H4 (cell line): ENCODE measurements at places on chromosomes 3 and 15. TPM values are rescaled to one million over a fixed set of nuclear protein-coding genes. Genes with fewer than 3 reads are reported as not detected.

The GAP43 gene
- 0.10 and 1.2 TPM in 2 replicates for total RNA-seq

The ANKUB1 gene
- not detected in 2 replicates for total RNA-seq

DNA sequence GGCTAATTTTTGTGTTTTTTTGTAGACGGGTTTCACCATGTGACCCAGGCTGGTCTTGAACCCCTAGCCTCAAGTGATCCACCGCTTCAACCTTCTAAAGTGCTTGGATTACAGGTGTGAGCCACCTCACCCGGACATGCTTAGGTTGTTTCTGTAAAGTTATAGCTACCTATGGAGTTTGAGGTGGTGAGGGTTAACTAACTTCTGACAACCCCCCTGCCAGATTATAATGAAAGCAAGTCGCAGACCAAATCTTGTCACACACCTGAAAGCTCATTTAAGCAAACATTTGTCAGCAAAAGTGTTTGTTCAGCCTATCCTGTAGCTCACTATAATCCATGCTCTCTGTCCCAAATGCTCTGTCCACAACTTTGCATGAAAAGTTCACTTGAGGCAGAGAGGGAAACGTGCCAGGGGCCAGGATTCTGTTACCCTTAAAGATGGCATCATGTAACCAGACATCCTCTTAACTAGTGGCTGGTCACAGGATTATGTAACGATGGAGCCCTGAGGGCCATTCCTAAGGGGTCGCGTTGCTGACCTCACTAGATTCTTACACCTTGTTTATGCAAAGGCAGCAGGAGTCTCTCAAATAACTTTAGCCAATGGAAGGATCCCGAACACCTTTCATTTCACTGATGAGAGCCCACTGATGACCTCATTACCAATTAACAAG is 24.1 kb upstream of the SENP5 start:
- DNase-seq, result no peak

DNA sequence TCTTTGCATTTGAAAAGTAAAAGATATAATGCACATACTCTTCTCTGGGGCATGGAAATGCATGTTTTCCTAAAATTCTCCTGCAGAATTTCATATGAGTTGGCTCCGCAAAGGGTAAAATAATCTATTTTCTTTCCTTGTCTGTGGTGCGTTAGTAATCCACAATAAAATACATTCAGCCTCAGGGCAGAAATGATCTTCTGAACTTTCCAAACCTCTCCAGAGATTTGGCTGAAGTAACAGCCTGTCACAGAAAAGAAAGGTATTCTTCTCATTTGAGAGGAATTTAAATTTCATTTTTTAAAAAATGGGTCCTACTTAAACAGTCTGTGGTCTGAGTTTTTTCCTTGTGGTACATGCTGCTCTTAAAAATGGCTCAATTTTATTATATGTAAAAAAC is 182.7 kb upstream of the DCBLD2 start:
- DNase-seq, result no peak

DNA sequence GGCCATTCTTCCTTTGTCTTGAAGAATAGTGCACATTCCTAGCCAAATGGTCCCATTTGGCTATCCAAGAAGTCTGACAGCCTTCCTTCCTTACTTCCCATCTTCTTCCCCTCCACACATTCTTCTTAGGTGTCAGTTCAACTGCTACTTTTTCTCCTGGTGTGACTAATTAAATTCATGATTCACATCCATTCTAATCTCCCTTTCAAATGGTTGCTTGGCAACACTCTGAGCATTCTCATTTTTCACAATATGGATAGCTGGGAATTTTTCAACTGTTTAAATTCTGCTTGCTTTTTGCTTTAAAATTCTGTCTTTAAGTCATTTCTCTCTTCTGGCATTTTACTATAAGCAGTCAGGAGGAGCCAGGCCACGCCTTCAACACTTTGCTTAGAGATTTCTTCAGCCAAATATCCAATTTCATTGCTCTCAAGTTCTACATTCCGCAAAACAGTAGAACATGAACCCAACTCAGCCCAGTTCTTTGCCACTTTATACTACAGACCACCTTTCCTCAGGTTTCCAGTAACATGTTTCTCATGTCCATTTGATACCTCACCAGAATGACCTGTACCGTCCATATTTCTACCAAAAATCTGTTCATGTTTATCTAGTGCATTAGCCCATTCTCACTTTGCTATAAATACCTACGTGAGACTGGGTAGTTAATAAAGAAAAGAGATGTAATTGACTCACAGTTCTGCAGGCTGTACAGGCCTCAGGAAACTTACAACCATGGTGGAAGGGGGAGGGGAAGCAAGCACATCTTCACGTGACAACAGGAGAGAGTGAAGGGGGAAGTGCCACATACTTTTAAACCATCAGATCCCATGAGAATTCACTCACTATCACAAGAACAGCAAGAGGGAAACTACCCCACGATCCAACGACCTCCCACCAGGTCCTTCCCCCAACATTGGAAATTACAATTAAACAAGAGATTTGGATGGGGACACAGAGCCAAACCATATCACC is 31.9 kb upstream of the MCF2L2 start:
- DNase-seq, result no peak

DNA sequence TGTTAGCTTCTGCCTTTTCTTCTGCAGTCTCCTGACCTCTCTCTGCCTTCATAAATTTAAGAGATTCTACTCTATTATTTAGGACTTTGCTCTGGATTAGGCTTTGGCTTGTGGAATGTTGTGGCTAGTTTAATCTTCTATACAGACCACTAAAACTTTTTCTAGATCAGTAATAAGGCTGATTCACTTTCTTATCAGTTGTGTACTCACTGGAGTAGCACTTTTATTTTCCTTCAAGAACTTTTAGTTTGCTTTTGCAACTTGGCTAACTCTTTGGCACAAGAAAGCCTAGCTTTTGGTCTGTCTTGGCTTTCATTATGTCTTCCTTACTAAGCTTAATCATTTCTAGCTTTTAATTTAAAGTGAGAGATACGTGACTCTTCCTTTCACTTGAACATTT is 265.5 kb upstream of the TBC1D5 start:
- DNase-seq, result no peak

The KIF15 gene
- total RNA-seq, result 11.1 and 15.7 TPM in 2 replicates

GRCh38 chr3:37198996-37199395 is 24.6 kb upstream of the LRRFIP2 start:
- no peak for DNase-seq

- no peak for DNase-seq
These were observed 818.5 kb downstream of the TBL1XR1 start for GRCh38 chr3:176378789-176379188.

The CYP1A2 gene
- total RNA-seq, result not detected in 2 replicates

DNA sequence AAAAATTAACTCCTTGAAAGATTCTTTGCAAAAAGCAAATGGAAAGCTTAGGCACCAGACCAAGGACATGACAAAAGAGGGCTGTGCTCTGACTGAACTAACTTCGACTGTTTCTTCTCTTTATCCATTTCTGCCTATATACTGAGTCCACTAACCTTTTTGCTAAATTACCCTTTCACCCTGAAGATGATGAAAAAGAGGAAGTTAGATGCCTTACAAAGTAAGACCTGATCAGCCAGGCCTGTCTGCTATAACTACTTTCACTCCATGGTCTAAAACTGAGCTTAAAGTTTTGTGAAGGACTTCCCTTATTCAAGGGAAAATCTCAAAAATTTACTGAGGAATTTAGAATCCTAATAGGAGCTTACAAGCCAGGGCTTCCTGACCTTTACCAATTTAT is 6.2 kb upstream of the IGSF10 start:
- DNase-seq, result no peak

DNA sequence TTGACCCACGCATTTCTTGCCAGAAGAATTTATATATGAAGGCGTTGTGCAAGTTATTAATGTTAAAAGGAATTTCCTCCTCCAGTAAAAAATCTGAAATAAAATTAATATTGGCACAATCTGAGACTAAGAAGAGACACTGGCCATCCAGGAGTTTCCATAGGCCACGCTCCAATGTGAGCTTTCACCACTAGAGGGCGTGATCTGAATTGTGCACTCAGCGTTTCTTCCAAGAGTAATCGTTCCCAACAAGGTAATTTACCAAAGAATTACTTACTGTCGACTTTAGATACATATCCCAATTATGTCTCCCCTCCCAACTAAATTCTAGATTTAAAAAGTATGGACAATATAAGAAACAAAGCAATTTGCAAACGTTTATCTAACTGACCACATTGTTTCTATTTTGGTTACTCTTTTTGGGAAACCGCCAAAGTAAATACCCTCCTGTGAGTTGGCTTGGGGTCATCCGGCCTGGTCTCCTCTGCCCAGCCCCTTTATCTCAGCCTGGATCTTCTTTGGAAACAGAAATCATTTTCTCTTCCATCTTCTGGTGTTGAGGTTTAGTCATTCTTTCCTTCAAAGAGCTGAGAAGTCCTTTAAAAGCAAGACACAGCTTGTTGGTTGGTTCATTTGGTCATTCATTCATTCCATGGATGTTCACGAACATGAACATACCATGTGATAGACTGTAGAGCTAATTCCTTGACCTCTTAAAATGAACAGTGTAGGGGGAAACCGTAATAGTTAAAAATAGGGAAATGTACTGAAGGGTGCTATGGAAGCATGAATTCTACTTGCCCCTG is 26.2 kb downstream of the POLR2M start:
- DNase-seq, result peak; percentile 37

DNA sequence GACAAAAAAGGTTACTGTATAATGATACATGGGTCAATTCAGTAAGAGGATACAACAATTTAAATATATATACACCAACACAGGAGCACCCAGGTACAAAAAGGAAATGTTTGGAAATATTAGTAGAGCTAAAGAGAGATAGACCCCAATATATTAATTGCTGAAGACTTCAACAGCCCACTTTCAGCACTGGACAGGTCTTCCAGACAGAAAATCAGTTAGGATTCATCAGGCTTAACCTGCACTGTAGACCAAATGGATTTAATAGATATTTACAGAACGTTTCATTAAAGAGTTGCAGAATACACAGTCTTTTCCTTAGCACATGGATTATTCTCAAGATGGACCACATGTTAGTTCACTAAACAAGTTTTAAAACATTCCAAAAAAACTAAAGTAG is 845.9 kb upstream of the GBE1 start:
- no peak for DNase-seq

GRCh38 chr3:123387532-123387931 is 61.4 kb downstream of the ADCY5 start:
- DNase-seq, result no peak

The CHRNA7 gene
- total RNA-seq, result 0.90 and 4.0 TPM in 2 replicates

DNA sequence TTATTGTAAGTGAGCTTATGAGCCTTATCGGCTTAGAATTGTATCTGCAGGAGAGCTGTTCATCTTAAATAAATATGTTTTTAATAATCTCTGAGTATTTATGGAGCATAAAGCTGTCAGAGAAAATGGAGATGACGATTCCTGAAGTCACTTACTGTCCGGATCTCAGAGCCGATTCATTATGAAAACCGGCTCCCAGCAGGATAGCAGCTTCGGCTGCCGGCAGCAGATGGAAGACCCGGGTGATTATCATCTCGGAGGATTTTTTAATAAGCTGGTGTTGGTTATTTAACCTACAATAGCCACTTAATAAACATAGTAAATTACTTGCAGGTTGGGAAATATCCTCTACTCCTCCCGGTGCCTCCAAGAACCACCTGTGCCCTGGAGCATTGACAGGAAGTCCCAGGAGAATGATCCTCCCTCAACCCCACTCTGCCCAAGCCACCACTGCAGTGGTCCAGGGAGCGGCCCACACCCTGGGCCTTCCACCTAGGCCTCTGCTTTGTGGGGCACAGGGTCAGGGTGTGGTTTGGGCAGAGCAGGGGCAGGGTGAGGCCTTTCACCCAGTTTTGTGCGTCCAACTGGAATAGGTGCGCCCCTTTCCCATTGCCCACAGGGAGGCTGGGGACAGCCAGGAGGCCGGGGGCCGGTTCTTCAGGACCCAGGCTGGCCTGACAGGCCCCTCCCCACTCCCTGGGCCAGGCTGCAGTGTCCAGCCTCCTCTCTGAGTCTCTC is 42.2 kb upstream of the PRR23E start:
- DNase-seq, result no peak

GRCh38 chr3:47197287-47197686 is 33.4 kb upstream of the SETD2 start:
- no peak for DNase-seq

The CYP8B1 gene
- not detected in 2 replicates for total RNA-seq

DNA sequence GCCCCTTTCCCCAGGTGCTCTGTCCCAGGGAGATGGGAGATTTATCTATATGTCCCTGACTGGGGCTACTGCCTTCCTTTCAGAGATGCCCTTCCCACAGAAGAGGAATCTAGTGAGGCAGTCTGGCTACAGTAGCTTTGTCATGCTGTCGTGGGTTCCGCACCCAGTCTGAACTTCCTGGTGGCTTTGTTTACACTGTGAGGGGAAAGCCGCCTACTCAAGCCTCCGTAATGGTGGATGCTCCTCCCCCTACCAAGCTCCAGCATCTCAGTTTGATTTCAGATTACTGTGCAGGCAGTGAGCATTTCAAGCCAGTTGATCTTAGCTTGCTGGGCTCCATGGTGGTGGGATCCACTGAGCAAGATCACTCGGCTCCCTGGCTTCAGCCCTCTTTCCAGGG is 35.4 kb upstream of the SLC7A14 start:
- no peak for DNase-seq

The SERPINI2 gene
- 0.12 TPM in 1 of 2 replicates, not detected in the other for total RNA-seq

- DNase-seq, result peak; percentile 10
These were observed 69.7 kb upstream of the UBE3A start for GRCh38 chr15:25508369-25509002.

- no peak for DNase-seq
These were observed 59.7 kb downstream of the RPN1 start for GRCh38 chr3:128590948-128591347.

DNA sequence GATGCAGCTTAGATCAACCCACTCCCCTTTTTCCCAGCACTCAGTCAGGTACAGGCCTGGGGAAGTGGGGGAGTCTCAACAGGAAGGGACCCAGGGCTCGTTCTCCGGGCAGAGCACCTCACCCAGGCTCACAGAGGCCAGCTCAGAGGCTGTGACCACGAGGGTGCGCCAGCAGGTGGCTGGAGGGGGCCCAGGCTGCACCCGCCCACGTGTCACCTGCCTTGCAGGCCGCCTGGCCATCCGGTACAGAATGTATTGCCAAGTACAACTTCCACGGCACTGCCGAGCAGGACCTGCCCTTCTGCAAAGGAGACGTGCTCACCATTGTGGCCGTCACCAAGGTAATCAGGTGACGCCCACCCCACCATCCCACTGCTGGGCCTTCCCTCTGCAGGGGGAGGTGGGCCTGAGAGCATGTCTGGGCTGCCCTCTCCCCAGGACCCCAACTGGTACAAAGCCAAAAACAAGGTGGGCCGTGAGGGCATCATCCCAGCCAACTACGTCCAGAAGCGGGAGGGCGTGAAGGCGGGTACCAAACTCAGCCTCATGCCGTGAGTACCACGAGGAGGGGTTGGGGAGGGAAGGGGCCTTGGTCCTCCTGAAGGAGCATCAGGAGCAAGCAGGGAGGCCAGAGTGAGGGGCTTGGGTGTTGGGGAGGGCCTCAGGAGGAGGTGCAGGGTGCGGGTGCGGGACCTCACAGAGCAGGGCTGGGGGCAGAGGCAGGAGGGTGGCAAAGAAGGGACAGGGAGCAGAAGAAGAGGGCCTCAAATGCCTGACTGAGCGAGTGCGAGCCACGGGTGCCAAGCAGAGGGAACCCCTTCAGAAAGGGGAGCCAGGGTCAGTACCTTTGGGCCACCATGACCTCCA is 14.0 kb upstream of the LMAN1L start:
- no peak for DNase-seq

- DNase-seq, result no peak
These were observed 449.0 kb upstream of the LMCD1 start for GRCh38 chr3:8052659-8053058.
